ENCODE measurements at places on chromosomes 1 and 21. TPM values are rescaled to one million over a fixed set of nuclear protein-coding genes. Genes with fewer than 3 reads are reported as not detected.

RNU1-3 gene
- under 0.01 TPM for total RNA-seq

FCRL2 gene
- total RNA-seq = not detected

ADCY10 gene
- total RNA-seq = not detected

GFI1 gene
- not detected for total RNA-seq

MPL gene
- not detected for total RNA-seq

TAF13 gene
- total RNA-seq = 35.3 TPM
